ENCODE measurements at places on chromosomes 16 and 17. TPM values are rescaled to one million over a fixed set of nuclear protein-coding genes. Genes with fewer than 3 reads are reported as not detected.
A peak's percentile ranks its signal among the peaks of the same experiment; 100 is the strongest.

GRCh38 chr16:89436366-89436765, 54.0 kb downstream of the ANKRD11 start:
- DNase-seq: no peak

GRCh38 chr17:73620414-73620813, 23.8 kb downstream of the SDK2 start:
- no peak for DNase-seq

GRCh38 chr16:51896013-51896412, 650.9 kb downstream of the TOX3 start:
- no peak for DNase-seq

- DNase-seq: no peak
Measured at GRCh38 chr16:1152651-1153259, at the start of gene CACNA1H. Gene CACNA1H (plus strand): TSS chr16:1153106. CDS start chr16:1153738, 632 bp downstream.

DNA sequence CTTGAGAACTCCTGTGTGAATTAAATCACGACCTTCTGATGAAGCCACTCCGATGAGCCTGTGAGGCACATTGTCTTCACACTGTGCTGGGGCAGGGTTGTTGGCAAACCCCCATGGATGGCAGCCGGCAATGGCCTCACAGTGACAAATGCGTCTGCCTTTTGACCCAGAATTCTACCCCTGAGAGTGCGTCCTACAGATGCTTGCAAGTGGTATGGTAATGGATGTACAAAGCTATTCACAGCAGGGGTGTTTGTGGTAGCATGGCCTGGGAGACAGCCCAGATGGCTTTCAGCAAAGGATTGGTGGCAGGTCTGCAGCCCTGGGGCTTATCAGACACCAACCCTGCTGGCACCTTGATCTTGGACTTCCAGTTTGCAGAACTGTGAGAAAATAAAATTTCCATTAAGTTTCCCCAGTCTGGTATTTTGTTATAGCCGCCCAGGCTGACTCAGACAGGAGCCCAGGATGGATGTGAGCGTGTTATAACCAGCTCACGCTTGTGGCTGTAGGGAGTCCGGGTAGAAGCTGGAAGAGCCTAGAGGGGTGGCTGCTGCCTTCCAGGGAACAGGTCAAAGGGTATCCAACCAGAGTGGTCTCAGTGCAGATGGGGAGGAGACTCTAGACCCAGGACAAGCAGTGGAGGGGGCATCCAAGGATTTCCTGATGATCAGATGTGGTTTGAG, 10.1 kb downstream of the AFMID start:
- DNase-seq: no peak

Gene NPB
- total RNA-seq: 0.59 TPM

DNA sequence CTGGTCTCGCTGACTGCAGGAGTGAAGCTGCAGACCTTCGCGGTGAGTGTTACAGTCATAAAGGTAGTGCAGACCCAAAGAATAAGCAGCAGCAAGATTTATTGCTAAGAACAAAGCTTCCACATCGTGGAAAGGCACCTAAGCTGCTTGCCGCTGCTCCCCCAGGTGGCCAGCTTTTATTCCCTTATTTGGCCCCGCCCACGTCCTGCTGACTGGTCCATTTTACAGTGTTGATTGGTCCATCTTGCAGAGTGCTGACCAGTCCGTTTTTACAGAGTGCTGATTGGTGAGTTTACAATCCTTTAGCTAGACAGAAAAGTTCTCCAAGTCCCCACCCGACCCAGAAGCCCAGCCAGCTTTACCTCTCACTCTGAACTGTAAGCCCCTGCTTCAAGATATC, 227.8 kb downstream of the ABCC12 start:
- no peak for DNase-seq

Gene UTS2R
- total RNA-seq: 0.20 TPM

DNA sequence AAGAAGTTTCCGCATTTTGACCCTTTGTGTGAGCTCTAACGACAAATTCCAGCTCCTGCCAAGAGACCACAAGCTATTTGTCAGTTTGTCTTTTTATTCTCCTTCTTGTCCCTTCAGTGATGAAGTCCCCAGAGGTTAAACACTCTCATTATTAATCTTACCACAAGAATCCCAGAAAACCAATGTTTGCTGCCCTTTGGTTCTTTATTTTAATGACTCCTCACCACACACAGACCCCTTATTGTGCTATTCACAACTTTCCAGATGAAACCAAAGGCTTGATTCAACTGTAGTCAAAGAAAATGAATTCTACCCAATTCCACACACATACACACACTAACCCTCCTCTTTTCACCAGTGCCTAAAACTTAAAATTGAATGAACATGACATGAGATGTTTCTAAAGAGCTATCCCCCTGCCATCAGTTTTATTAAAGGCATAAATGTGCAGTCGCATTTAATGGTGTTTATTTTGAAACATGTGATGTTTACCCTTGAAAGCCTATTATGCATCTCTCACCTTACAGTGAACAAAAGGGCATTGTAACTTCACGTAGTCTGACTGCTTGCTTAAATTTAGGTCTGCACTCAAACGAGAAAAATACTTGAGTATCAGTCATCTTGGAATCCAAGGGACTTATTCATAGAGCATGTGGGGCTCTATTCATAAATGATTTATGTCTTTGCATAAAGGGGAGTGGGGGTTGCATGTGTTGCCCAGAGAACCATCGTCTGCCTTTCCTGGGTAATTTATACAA, 44.1 kb downstream of the PCTP start:
- no peak for DNase-seq

DNA sequence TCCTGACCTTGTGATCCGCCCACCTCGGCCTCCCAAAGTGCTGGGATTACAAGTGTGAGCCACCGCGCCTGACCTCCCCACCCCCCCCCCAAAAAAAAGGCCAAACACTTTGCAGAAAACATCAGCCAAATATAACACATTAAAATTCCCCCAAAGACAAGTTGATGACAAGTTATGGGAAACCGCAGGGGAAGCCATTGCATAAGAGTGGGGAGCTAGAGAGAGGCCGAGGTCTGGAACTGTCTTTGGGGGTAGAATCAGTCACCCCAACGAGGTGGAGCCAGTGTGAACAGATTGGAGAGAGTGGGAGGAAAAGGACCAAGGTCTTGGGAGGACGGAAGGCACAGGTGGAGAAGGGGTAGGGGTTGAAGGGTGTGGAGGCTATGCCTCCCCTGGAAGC, 2.8 kb downstream of the DRC3 start:
- DNase-seq: no peak

DNA sequence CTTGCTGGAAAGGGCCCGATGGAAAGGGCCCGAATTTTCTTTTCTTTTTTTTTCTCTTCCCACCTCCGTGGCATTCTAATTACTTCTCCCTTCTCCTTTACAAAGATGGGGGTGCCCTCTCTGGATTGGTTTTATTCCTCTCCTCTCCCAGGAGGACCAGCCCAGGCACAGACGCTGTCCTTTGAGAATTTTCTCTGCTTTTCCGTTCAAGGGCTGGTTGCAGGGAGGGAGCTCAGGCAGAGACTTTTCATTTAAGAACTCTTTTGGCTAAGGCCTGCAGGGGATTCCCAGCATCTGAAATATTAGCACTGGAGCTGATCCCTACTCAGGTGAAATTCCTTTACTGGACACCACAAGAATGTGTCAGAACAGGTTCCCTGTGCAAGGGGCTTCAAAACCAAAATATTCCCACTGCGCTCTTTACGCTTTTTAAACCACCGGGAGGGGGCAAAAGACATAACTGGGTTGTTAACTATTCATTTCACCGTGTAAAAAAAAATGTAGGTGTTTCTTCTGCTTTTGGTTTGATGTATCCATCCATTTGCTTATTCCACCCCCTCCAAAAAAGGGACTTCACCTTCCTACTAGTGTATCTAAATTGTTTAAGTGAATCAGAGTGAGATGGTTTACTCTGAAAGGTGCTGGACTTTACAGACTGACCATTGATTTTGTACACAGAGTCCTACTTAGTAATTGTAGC, 1.4 kb downstream of the NFAT5 start:
- peak; percentile 48 for DNase-seq

DNA sequence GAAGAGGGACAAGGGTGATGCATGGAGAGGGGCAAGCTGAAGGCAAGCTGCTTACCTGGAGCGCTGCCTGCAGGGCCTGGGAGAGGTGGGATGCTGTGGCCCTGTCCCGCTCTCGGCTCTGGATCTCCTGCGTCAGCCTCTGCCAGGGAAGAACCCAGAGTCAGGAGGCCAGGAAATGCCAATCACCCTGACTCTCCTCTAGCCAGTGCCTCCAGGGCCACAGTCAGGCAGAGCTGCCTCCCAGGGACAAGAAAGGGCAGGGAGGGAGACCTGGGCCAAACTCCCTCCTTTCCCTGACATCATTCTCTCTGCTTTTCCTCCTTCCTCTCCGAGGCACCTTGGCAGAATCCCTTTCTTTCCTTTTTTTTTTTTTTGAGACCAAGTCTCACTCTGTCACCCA, 11.3 kb downstream of the CDK3 start:
- DNase-seq: no peak

DNA sequence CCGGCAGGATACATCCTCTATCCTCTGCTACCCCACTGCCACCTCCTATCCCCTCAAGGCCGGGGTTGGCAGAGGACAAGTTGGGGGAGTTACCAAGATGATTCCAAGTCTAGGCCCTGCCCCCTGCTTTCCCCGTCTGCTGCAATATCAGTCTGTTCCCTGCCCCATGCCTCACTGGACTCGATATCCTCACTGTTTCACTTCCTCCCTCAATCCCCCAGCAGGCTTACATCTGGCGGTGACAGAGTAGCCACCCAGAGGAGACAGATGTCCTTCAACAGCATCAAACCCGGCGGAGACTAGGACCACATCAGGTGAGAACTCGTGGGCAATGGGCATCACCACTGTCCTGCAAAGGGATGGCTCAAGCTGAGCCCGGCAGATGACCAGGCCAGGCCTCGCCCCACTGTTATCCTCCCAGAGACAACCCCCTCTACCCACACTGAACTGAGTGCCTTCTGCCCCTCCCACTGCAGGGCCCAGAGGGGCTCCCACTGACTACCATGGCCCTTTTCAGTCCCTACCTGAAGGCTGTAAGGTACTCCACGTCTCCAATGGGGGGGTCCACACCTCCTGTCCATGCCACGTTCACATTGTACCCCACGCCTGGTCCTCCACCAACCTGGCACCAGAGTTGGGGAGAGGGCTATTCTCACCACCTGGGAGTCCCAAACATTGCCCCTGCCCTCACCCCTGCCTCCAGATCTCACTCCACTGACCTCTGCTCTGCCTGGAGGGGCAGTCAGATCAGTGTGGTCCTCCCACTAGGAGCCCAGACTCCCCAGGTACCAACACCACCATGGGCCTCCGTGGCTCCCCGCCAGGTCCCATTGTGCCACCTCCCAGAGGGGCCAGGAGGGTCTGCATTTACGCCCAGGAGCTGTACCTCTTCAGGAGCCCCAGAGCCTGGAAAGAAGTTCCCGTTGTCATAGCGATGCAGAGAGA, 9.6 kb downstream of the G6PC3 start:
- no peak for DNase-seq

GRCh38 chr17:65487990-65488389, 73.5 kb downstream of the AXIN2 start:
- DNase-seq: no peak

Measured in skin of body (tissue), 3 donors.